Globus pallidus (tissue), 1 donor: ENCODE measurements at places on chromosomes 13 and 19.

GRCh38 chr13:95880331-95880730 is 172.9 kb downstream of the UGGT2 start:
- no peak for DNase-seq

DNA sequence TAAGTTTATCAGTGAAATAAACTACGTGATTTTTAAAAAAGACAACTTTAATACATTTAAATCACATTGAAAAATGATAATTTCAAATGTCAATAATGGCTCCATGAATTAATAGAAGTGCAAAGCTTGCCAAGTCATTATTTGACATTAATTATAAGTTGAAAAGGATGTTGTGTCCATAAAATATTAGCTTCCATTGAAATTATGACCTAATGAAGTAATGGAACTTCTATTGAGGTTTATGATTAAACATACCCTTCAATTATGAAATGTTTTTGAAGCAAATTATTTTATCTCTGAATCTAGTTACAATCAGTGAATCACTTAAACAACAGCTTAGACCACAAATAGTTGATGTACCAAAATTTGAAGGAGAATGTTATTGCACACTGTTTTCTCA is 144.2 kb downstream of the SLITRK6 start:
- DNase-seq, result no peak

DNA sequence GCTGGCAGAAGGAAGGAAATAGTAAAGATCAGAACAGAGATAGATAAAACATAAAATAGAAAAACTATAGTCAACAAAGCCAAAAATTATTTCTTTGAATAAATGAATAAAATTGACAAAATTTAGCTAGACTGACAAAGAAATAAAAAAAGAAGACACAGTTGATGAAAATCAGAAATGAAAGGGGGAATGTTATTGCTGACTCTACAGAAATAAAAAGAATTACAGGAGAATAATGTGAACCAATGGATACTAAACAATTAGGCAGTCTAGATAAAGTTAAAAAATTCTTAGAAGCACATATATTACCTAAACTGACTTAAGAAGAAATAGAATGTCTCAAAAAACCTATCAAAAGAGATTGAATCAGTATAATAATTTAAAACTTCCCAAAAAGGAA is 933.8 kb downstream of the PCDH9 start:
- DNase-seq, result no peak

GRCh38 chr19:46704379-46705076 is 12.4 kb downstream of the PRKD2 start:
- DNase-seq, result no peak

DNA sequence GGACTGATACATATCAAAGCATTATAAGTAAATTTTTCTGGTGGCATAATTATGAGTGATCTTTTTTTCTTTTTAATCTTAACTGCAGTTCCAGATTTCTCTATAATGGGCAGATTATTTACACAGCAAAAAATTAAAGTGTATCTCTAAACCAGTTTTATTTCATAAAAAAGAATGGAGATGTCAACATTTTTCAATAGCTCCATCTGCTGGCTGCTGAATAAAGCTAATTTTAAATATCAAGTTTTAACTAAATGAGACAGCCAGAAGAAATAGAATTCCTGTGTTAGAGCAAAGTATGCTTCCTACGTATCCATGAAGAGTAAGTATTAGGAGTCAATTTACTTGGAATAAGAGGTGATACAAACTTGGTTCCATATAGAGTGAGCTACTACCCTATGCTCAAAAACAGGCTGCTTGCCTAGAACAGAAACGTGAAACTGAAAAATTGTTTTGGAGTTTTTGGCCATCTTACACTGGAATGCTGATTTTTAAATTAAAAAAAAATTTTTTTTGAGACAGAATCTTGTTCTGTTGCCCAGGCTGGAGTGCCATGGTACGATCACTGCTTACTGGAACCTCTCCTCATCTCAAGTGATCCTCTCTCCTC is 5.0 kb upstream of the PDS5B start:
- DNase-seq, result peak; percentile 30

- no peak for DNase-seq
Measured at GRCh38 chr19:4360641-4361151, 17.3 kb downstream of the MPND start.

- no peak for DNase-seq
Measured at GRCh38 chr13:49836516-49836915, 44.0 kb upstream of the KPNA3 start.

- DNase-seq, result no peak
Measured at GRCh38 chr19:31974941-31975340, 370.5 kb upstream of the ZNF507 start.

- no peak for DNase-seq
Measured at GRCh38 chr19:1582201-1582600, 10.5 kb downstream of the MBD3 start.

GRCh38 chr19:34985249-34986022 is 14.7 kb upstream of the GRAMD1A start:
- no peak for DNase-seq
